ENCODE measurements at places on chromosomes 5 and 9.

DNA sequence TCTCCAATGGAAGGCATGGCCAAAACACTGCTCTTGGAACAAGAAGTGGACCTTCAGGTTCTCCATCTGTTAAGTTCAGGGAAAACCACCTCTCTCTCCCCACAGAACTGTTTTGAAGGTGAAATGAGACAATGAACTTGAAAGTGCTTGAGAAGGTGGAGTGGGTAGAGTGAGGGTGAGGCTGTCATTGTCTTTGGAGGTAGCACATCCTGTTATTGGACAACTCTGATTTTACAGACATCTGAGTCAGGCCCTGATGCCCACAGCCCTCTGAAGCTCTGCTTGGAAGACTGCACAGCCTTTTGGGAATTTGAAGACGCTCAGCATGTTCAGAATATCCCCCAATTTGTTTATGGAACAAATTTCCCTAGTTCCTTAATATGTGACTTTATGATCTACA is 27.6 kb upstream of the TEX48 start:
- no peak for DNase-seq

DNA sequence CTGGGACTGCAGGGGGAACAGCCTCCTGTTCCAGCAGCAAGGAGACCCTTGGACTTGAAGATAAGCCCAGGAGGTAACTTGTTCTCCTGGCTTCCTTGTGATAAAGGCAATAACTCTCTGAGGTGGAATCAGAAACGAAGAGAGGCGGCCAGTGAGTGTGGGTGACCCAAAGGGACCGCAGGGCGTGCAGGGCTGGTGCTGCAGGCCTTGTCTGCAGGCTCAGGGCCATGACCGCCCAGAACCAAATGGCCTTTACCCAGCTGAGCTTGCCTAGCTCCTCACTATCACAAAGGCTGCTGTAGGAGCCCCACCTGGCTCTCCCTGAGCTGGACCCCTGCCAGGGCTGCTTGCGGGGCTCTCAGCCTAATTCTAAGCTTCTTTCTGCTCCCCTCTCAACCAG is 72.5 kb downstream of the NDFIP1 start:
- no peak for DNase-seq

DNA sequence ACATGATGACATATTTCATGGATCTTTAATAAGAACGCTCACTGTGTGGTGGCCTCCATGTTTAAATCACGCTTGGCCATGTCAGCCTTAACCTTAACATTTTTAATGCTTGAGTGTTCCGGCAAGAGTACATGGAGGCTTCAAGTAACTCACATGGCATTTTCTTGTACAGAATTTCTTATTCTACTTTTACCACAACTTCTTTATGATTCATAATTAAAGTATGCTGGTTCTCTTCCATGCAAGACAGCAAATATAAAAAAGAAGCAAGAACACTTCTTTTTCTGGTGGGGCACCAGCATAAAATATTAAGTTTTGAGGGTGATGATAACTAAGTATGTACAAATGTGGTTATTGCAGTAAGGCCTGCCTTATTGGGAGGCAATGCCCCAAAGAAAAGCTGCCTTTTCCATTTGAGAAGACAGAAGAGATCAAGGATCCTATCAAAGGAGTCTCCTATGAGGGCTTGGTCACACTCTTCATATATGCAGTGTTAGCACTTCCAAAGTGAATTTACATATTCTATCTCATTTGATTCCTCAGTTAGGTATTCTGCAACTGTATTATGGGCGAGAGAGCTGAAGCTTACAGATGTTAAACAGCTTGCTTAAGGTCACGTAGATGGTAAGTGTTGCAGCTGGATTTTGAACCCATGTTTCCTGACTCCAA is 382.7 kb upstream of the MEF2C start:
- DNase-seq: no peak

DNA sequence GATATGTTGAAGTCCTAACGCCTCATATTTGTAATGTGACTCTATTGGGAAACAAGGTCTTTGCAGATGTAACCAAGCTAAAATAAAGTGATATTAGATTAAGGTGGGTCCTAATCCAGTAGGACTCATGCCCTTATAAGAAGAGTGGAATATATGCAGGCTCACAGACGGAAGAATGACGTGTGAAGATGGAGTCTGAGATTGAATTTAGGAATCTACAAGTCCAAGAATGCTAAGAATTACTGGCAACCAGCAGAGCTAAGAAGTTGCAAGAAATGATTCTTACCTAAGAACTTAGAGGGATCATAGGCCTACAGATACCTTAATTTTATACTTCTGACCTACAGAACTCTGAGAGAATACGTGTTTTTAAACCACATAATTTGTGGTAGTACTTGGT is 350.0 kb upstream of the ST8SIA4 start:
- DNase-seq: no peak

- no peak for DNase-seq
These were observed 1.9 kb upstream of the FST start for GRCh38 chr5:53478411-53479044.

GRCh38 chr9:87541663-87542062 is 44.0 kb downstream of the DAPK1 start:
- DNase-seq: no peak

DNA sequence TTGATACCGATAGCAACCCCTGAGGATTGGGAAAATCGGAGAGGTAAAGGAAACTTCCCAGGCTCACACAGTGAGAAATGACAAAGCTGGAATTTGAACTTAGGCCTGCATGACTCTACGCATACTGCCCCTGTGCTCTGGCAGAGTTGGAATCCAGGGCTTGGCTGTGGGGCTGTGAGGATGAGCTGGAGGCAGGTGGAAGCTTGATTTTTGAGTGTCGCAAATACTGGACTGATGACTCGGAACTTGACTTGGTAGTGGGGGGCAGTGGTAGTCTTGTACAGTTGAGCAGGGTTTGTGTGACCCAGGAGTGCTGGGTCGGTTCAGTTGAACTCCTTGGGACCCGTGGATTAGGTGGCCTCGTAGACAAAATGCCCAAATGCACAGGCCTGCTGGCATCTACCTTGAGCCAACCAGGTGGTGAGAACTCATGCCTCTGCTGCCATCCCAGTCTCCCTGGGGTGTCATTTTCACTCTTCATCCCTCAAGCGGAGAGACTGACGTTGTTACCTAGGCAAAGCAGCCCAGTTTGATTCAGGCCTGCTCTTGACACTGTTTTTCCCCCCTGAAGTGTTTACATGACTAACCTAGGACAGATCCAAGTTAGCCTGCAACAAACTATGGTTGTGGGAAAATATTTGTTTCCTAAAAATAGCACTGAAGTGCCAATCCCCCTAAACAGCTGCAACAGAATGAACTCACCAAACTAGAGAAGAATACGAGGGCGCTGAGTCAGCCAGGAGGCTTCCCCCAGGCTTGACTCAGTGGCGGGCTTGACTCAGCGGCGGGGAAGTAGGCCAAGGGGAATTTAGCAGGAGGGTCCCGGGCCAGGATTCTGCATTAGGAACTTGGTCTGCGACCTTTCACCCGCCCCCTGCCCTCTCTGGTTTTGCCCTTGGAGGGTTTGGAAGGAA is 45.7 kb upstream of the ORM1 start:
- no peak for DNase-seq

- DNase-seq: no peak
These were observed 153.8 kb upstream of the RASA1 start for GRCh38 chr5:87113861-87114260.

- no peak for DNase-seq
These were observed 38.3 kb downstream of the PTGES start for GRCh38 chr9:129714511-129715061.

- DNase-seq: no peak
These were observed 90.7 kb downstream of the MEF2C start for GRCh38 chr5:88792144-88792840.

All from central memory CD4-positive, alpha-beta T cell (primary cell).